ENCODE measurements at places on chromosomes 4 and X. TPM values are rescaled to one million over a fixed set of nuclear protein-coding genes. Genes with fewer than 3 reads are reported as not detected.

Gene SMIM10L2A
- 0.50 TPM for total RNA-seq

Gene MFAP3L
- total RNA-seq, result 2.6 TPM

Gene CISD2
- total RNA-seq, result 33.4 TPM

Gene TMEM164
- total RNA-seq, result 32.6 TPM

Gene PFKFB1
- not detected for total RNA-seq

Gene CT45A1
- total RNA-seq, result not detected

Data from uterine smooth muscle cell (primary cell).